HuH-7 (cell line): ENCODE measurements at places on chromosomes 2 and 18.

GRCh38 chr2:118242216-118242615 lies 153.9 kb downstream of the INSIG2 start:
- no peak for DNase-seq

DNA sequence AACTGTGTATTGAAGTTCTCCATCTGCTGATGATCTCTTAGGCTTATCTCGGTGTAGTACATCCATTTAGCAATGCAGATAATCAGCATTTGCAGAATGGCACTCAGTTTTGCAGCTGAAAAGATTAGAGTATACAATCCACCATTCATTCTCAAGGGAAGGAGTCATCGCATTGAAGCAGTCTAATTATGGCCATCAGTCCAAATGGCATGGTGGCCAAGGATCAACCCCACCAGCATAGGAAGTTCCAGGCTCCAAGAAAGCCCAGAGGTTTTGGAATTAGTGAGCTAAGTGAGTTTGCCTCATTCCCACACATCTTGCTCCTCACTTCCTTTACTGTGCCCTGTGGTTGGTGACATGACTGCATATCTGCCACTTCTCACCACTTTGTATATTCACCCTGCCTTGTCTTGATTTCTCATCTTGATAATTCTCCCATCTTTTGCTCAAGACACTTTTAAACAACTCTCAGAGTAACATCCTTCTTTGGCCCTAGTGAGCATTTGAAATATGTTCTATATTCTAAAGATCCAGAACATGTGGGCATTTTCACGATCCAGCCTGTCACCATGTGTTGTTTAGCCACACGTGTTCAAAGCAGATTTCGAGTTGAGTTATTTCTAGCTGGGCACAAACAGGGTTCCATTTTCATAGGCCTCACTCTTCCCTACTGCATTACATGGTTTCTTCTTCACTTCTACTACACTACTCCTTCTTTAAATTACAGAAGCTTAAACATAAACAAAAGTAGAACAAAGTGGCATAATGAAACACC lies 1119.8 kb downstream of the TSN start:
- no peak for DNase-seq

DNA sequence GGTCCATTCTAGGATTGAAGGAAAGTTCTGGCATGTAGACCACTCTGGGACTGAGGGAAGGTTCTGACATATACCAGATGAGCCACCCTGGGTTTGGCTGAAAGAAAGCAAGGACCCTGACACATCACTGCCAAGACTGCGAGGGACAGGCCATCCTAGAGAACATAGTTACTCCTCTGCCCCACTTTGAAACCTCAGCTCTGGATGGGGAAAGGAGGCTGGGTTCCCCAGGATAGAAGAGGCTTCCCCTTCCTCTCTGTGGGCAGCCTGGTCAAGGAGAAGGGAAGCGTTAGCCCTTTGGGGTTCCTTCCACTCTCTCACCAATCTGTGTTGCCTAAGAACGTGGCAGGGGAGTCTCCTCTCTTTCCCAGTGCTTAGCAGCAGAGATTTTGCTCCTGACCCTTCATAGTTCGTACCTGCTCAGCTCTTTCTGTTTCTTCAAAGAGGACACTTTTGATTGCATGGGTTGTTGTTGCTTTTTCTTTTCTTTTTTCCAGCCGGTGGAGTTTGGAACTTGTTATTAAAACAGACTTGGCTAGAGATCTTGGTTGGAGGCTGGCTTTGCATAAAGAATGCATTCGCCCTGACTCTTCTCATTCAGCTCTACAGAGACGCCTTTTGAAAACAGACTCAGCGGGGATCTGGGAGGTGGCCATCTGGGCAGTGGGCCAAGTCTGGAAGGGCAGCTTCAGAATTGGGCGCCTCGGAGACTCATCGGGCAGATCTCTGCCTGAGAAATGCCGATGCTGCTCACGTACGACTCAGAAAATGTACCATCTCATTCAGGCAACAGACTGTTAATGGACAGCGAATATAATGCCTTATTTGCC lies 166.1 kb downstream of the CLIP4 start:
- DNase-seq: no peak

DNA sequence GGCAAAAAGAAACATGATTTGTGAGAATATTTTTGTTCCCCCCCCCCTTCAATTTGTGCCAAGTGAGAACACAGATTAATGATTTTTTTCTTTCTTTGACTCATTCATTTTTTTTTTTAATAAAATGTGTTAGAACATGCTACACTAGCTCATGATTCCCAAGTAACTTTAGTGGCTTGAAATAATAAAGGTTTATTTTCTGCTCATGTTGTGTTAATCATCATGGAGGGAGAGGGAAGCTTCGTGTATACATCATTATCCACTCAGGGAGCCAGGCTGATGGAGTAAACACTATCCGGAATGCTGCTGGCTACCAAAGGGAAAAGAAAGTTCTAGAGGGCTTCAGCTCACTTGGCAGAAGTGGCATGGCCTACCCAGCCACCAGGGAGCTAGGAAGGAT lies 40.6 kb downstream of the PHLPP1 start:
- no peak for DNase-seq

- no peak for DNase-seq
These were observed 128.6 kb downstream of the BIRC6 start for GRCh38 chr2:32485399-32485798.

DNA sequence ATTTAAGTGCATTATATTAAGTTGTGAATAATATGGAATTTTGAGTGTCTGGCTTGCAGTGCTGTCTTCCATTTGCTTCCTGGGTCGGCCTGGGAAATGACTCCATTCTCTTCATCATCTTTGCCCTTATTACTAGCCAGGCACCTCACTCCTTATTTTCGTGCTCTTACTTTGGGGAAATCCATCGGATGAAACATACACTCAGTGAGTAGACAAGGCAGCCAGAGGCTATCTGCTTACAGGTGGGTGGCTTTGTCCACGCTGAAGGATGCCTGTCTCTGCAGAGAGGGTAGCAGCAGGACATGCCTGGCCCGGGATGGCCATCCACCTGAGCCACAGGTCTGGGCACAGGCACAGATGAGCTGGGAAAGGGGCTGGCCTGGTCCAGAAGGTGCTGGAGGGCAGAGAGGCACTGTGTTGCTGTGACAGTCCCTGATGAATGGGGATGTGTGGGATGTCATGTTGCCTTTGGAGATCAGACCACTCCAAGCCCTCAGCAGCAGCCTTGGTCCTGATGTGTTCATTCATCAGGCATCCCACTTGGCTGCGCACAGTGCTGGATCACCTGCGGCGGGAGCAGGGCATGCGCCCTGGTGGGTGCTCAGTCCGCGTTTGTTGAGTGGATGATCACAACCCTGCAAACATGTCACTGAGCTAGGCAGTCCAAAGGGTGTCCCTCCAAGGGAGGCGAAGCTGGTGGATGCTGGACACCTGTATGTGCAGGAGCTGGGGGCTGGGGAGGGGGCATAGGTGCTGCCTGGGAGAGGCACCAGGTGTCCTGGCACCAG lies 236.0 kb downstream of the LDLRAD4 start:
- DNase-seq: no peak

- no peak for DNase-seq
These were observed 89.9 kb upstream of the EPC2 start for GRCh38 chr2:148554459-148555247.

- peak; percentile 39 for DNase-seq
These were observed 66.7 kb downstream of the PTPN4 start for GRCh38 chr2:119826370-119826961.

GRCh38 chr2:10022966-10023662 lies 20.2 kb upstream of the KLF11 start:
- no peak for DNase-seq

- no peak for DNase-seq
These were observed 75.8 kb downstream of the ACTR3 start for GRCh38 chr2:113965644-113966043.

- no peak for DNase-seq
These were observed 2.2 kb upstream of the DLX1 start for GRCh38 chr2:172082944-172083627.

DNA sequence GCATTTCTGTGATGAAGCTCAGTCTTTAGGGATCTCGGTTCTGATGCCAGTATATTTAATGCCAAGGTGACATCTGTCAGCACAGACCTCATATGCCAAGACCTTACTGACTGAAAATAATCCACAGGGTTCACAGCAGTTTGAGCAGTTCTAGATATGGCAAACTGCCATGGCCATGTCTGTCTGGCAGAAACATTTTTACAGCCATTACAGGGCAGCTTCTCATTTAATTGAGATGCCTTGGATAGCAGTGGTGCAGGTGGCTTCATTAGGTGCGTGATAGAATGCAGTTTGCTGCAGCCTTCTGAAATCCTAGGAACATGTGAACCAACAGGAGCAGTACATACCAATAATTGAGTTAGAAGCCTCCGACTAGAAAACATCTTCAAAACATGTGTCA lies 510.6 kb downstream of the XIRP2 start:
- DNase-seq: no peak

DNA sequence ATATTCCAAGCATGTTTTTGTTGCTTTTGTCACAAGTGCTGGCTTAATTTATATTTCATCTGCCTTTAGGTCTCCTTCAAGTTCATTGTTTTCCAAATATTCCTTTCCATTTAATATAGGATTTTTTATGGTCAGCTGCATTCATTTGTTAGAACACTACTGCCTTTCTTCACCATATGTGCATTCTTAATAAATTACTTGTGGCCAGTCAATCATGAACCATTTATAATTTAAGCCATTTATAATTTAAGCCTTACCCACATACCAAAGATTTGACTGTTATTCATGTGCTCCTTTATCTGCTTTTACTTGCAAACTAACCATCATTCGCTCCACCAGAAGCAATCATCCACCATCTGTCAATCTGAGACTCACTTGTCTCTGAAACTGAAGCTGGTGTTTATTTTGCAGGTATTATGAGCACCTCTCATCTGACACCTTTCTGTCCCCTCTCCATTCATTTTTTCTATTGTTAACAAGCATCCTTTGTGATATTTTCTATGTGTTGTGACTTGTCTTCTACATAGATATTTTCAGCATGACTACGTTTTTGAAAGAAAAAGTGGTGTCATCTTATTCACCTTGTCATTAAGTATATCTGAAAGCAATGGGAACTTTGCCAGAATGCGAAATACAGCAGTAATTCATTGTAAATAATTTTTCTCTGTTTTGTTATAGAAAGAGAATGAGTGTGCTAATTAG lies 786.8 kb downstream of the KCNJ3 start:
- DNase-seq: no peak

- no peak for DNase-seq
These were observed 150.2 kb upstream of the NFATC1 start for GRCh38 chr18:79245517-79246001.

DNA sequence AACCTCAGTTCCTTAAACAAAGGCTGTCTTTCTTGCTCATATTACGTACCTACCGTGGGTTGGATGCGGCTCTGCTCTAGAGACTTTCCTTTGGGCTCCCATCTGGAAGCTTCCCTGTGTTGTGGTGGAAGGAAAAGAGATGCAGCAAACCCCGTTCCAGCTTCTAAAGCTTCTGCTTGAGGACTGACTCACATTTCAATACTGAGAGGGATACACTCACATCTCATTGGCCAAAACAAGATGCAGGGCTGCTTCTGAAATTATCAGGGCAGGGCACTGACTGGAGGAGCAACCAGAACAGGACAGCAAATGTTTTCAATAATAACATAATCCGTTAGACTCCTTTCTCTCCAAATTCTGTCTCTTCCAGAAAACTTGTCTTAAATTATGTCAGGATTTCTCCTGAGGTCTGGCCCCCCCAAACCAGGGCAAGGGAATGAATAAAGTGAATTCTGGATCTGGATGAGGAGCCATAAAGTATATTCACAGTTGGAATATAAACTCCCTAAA lies 4.5 kb upstream of the MYO5B start:
- DNase-seq: no peak

DNA sequence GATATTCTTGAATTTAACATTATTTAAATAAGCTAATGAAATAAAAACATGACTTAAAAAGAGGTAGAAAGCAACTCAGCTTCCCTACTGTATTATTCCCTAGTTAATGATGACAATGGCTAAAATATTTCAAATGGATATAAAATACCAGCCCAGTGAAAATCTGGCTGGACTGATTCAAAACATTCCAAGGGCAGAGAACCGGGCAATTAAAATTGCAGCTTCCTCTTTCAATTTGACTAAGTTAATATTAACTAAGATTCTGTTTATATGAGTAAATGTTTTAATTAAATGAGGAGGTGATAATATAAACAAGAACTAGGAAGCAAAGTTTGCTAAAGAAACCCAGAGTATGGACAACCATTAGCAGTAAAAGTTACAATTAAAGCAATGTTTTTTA lies 65.6 kb downstream of the RAPH1 start:
- no peak for DNase-seq

GRCh38 chr2:134372611-134373131 lies 118.8 kb downstream of the MGAT5 start:
- no peak for DNase-seq
